Stimulated activated CD4-positive, alpha-beta T cell treated with anti-CD3 and anti-CD28 coated beads, Interleukin-1b, Interleukin-23, amount 100 ng/mL, for 24 hours (primary cell): ENCODE measurements at places on chromosomes 13 and 19.

DNA sequence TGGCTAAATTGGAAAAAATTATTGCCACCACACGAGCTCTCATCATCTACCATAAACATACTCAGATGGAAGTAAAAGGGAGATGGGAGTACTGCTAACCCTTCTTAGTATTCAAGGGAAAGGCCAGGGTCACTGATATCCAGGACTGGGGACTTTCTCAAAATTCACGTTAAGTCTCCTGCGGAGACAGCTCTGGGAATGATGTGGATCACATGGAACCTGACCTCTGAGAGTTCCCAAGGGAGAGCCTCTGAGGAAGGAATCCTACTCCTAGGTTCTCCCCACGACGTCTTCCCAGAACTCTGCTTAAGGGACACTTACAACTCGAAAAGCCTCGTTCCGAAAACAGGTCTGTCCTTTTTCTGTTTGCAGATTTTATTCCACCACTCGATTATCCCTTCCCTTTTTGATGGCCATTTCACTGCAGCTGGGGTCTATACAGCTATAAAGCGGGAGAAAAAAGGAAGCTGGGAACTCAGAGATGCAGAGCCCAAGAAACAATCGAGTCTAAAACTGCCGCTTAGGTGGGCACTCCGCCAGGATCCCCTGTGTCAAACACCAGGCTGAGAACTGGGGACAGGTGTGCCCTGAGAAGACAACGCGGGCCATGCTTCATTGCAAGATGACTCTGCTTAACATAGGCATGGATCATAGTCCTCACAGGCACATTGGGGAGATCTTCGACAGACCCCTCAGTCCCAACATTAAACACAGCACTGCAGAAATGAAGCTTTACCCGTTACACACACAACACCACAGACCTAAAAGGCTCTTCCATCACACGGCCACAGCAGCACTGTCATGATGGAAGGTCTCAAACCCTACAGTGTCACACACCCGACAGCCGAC is 823 bp upstream of the ZNF567 start:
- no peak for DNase-seq

GRCh38 chr19:8308891-8309291 is 733 bp upstream of the CD320 start:
- no peak for DNase-seq

DNA sequence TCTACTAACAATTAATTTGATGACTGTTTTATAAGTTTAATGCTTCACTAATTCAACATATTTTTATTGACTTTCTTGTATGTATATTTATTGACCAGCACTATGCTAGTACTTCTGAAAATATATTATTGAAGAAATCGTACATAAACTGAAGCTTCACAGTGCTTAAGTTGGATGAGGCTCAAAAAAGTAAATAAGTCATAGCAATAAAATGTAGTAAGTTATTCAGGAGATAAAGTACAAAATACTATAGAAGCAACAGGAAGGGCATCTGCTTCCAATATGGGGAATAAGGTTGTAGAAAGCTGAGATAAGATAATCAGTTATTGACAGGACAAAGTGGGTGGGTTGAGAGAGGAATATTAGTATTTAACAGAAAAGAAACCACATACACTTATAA is 944.9 kb upstream of the MIR17HG start:
- no peak for DNase-seq

DNA sequence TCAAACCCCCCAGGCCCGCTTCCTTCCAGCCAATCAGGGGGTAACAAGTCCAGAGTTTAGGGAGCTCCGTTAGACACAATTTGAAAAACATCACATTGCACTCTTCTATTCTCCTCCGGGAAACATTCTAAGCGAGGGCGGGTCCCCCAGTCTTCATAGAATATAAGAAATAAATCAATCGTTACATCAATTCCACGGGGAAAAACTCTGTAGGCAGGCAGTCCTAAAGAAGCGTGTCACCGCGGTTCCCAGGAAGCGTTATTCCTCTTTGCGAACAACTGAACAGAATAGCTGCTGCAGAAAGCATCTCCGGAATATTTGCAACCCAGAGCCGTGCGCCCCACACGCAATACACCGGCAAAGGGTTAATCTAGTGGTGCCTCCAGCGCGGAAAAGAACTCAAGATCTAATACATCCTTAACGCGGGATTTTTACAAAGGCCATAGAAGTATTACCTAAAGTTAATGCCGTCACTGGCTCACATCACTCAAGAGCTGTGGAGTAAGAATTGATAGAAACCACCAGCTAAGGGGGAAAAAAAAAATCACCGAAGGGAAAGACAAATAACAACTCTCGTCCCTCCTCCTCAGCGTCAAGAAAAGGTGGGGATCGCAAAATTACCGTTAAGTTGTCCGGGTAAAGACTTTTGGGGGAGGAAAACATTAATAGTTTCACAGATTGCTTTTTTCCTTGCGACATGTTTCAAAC is 65.1 kb downstream of the KCNRG start:
- no peak for DNase-seq

- DNase-seq: no peak
These were observed 9.1 kb downstream of the UBE2L5 start for GRCh38 chr13:30431269-30431940.

- DNase-seq: no peak
These were observed 172.2 kb downstream of the SLITRK1 start for GRCh38 chr13:83710133-83710515.

DNA sequence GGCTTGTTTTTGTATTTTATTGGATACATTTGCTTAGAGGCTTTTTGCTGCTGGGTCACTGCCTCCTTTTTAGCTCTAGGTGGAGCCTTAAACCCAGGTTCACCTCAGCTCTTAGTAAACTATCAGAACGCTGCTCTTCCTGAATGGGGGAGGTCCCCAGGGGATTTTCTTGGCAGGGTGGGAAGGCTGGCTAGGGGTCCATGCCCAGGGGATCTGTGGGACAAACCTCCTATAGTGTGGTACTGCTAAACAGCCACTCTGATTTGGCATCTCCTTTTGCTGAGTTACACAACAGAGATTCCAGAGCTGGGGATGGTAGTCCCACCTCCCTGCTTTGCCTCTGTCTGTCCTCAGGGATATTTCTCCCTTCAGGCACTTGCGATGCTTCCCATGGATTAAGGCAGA is 204.9 kb downstream of the ZIC5 start:
- no peak for DNase-seq

DNA sequence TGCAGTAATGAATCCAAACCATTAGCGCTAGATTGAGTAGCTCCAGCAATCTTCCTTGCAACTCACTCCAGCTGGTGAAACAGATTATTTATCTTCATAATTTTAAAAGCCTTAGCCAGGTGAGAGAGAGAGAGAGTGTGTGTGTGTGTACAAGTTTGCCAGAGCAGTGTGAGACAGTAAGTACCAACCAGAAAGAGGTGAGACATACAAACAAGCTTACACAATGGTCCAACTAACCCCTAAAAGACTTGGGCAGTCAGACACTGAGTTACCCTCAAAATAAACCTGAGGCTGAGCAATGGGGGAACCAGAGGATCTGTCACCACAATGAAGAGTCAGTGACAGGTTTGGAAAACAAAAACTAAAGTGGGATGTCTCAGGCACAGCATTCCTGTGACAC is 8.1 kb upstream of the THSD1 start:
- DNase-seq: no peak

GRCh38 chr13:45200701-45201232 is at the start of gene KCTD4:
TSS of gene KCTD4 (minus strand) at chr13:45201045. CDS start at chr13:45194567, 6,478 bp downstream.
- DNase-seq: no peak

GRCh38 chr19:2111886-2112285 is 15.2 kb downstream of the IZUMO4 start:
- DNase-seq: no peak

DNA sequence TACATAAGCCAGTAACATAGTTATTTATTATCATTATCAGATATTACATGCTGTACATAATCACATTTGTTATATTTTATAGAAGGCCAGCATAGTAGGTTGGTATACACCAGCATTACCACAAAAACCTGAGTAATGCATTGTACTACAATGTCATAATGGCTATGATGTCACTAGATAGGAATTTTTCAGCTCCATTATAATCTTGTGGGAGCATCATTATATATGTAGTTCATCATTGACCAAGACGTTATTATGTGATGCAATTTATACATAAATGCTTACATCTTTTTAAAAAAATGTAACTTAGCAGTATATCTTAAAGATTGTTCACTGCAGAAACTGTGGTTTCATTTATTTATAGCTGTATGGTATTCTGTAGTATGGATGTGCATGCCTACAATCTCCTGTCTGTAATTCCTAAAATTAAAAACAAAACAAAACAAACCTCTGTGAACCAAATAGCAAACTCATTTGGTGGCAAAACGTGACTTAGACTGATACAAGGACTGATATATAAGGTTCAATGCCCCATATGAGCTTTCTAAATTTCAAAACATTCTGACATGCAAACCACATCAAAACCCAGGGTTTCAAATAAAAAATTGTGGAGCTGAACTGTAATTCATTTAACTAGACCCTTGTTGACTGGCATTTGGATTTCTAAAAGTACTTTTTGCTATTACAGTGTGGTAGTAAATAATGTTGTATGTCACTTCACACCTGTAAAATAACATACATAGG is 250.9 kb downstream of the DLEU7 start:
- no peak for DNase-seq

- peak; percentile 39 for DNase-seq
These were observed 5.8 kb upstream of the TMC4 start for GRCh38 chr19:54178581-54179261.

GRCh38 chr13:32019612-32020233 is 11.9 kb upstream of the FRY start:
- no peak for DNase-seq

DNA sequence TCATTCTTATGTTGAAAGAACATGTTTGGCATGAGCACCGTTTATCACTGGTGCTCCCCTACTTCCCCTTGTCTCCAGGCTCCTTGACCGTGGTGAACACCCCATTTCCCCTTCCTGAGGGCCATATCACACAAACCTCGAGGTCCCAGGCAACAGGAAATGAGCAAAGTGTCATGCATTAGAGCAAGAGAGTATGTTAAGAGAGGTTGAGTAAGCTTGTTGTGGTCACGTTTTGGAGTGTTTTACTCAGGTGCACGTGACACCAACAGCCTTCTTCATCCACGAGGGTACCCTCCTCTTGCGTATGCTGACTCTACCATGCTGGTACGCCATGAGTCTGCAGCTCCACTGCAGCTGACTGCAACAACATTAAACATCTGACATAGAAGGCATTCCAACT is 482.2 kb upstream of the NBEA start:
- DNase-seq: no peak

- DNase-seq: no peak
These were observed 23.2 kb upstream of the CPAMD8 start for GRCh38 chr19:17049711-17050280.

DNA sequence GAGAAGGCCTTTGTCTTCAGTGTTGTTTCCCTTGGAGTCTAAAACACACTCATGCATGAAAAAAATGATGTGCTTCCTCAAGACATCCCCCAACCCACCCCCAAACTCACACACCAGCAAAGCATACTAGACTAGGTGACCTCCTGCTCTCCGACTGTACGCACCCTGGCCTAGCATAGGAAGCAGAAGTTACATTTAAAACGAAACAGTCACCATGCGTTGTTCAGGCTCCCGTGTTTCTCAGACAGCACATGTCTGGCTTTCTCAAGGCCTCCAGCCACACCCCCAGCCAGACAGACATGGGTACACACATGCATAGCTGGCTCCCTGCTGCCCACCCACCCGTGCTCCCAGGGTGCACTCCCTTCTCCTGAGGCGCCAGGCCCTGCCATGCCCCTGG is 28.7 kb upstream of the C1QTNF9 start:
- DNase-seq: no peak

GRCh38 chr13:44765001-44765471 is 188.9 kb upstream of the TSC22D1 start:
- no peak for DNase-seq

DNA sequence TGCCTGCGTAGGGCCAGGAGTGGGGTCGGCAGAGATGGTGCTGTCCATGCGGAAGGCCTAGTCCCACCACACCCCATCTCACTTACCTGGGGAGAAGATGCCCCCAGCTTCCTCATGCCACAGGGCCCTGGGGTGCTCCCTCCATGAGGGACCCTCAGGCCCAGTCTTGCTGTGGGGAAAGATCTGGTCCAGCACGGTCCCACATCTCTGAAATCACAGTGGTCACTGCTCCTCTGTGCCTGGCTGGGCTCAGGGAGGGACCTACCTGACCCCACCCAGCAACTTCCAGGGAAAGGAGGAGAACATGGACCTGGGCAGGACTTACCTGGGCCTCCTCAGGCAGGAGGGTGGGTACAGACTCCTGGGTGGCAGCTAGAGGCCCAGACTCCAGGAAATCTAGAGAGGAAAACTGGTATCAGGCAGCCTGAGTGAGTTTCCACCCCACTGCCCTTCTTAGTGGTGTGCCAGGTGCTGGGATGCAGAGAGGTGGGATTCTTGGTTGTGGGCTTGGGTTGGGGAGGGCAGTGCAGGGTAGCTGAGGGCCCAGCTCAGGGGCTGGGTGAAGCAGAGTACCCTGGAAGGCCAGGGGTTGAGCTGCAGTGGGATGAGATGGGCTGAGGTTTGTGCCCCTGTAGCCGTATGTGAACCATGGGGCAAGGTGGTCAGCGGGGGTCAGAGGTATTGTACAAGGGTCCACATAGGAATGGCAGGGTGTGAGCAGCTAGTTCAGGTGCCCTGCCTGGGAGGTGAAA is 3.8 kb downstream of the MZF1 start:
- no peak for DNase-seq

- DNase-seq: no peak
These were observed 5.2 kb downstream of the SYDE1 start for GRCh38 chr19:15112385-15112784.

DNA sequence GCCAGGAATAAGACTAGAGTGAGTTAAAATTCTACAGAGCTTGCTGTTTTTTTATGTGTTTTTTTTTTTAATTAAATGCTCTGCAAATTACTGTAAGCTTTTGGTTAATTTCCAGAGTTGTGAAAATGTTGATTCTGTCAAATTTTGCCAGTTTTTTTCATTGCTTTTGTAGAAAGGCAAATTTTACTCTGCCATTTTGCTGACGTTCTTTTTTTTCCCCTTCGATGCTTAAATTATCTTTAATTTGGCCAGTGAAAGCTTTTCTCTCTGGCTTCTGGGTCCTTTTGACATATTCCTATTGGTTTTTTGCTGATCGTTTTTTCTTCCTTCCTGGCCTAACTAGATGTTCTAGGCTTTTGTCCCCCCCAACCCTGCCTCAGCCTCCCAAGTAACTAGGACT is 23.8 kb upstream of the EVI5L start:
- no peak for DNase-seq

GRCh38 chr19:52140032-52140710 is 433 bp upstream of the ZNF616 start:
- DNase-seq: peak; percentile 96

- DNase-seq: no peak
These were observed 58.3 kb upstream of the CSNK1A1L start for GRCh38 chr13:37163641-37164265.

GRCh38 chr13:99865420-99865930 is 106.1 kb downstream of the ZIC5 start:
- DNase-seq: no peak

GRCh38 chr19:54521860-54522513 is 19.4 kb downstream of the LAIR2 start:
- DNase-seq: no peak
